ENCODE measurements at places on chromosomes 5 and 9.

DNA sequence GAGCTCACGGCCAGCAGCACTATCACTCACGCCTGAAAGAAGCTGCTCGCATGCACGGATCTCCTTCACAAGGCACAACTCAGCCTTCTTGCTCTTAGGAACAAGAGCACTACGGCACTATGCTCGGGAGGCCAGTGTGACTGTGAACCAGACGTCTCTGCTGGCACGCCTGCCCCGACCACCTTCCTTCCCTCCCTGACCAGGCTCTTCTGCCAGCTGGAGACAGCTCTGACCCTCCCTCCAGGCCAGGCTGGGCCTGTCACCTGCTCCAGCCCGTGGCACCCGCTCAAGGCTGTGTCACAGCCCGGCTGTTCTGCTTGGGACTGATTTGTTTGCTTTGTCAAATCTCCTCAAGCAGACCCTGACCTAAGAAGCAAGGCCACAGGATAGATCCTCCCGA is 7.0 kb downstream of the TBC1D9B start:
- no peak for DNase-seq

DNA sequence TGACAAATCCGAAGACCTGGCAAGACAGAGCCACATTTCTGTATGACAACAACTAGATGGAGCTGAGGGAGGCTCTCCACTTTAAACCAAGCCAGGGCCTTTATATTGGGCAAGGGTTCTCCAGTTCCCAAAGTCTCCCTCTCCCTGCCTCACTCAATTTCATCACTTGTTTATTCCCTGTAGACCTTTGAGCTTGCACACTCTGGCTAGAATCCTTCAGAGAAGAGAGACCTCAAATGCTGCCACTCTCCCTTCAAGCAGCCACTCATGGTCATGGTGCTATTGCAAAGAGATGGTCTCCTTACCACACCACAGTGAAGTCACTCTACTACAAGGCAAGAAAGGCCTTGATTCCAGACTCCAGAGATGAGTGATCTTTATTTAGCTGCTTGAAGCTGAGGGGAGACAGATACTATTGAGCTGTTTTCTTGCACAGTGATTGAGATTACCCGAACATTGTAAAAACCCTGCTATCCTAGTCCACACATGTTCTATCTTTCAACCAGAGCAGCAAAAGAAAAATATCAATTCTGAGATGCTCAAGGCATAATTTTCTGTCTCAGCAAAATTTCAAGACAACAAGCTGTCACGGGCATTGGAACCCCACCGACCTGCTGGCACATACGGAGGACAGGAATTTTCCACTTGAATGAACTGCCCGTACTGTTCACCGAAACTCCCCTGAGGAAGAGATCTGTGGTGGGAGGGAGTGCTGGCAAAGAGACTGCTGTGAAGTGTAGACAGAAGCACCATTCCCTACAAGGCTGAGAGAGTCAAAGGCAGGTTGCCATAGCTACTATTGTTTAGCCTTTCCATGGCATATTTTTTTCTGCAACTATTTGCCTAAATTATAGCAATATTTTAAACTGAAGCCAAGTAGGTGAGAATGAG is 81.1 kb downstream of the CDO1 start:
- no peak for DNase-seq

GRCh38 chr5:100546001-100546400 is 10.8 kb downstream of the FAM174A start:
- DNase-seq = no peak

- no peak for DNase-seq
Observed at GRCh38 chr5:52665559-52665958, 122.2 kb upstream of the ITGA1 start.

DNA sequence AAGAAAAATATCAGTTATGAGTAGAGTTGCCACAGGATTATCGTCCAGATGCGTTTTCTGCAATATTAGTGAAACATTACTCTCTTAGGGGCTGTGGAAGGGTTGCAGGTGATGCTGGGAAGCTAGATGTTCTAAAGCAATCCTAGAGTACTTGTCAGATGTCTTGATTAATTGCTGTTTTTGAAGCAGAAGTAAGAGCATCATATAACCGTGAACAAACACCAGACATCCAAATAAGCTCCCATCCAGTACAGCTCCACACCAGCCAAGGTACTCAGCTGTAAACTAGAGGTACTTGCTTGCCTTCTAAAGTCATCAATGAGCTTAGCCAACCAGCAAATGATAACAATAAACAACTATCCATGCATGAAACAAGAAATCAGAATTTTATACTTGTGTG is 131.1 kb downstream of the ST8SIA4 start:
- DNase-seq = no peak

DNA sequence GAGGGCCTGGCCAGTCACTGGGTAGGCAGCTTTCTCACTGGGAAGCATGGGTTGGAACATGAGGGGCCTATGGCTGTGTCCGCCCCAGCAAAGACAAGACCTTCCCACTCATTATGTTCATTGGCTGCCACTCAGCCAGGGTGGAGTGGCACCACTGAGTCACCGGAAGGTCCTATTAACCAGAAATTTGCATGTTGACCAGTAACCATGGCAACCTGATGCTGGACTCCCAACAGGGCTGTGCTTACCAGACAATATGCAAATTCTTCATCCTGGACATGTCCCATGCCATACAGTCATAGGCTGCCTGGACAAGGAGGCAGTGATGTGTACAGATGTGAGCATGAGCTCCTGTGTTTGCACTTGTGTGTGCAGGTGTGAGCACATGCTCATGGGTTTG is 66.7 kb downstream of the PSD2 start:
- no peak for DNase-seq

DNA sequence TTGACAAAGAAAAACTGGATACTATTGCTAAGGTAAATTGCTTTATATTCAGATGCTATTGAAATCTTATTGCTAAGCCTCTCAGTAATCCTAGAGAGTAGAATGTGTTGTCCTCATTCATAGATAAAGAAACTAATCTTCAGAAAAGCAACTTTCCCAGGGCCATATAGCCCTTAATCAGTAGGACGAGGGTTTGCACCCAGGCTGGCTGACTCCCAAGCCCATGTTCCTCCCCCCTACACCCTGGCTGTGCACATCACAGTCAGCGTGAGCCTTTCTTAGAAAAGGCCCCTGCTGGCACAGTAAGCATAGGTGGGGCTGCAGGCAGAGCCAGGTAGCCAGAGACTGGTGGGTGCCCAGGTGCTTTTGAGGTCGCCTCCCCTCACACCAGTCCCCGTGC is 15.8 kb upstream of the GLIPR2 start:
- no peak for DNase-seq

DNA sequence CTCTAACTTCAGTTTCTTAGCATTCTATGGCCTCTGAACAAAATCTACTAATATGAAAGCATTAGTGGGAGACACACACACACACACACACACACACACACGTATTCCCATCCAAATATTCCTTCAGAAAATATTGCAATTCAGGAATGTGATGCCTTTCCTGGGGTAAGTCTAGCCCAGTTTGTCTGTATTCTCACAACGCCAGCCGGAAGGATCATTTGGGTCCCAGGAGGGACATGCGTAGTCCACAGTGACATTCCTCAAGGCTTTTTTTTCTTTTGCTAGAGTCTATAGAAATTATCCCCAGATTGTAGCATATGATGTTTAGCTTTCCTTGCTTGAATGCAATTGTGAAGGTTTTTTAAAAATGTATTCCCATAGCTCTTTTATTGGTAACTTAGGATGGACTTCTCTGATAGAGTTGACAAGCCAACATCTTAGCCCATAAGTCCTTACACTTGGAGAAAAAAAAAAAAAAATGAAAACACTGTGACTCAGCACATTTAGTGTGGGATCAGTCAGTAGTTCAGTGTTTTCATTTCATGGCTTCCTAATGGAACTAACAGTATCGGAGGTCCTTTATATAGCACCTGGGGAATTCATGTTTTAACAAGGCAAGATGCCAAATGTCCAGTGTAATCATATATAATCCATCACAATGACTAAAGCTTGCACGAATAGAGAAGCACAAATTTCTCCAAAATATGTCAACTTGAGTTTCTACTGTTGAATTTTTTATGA is 316.5 kb downstream of the DIRAS2 start:
- no peak for DNase-seq

- DNase-seq = no peak
Observed at GRCh38 chr5:140549237-140550144, 2.0 kb downstream of the EIF4EBP3 start.

DNA sequence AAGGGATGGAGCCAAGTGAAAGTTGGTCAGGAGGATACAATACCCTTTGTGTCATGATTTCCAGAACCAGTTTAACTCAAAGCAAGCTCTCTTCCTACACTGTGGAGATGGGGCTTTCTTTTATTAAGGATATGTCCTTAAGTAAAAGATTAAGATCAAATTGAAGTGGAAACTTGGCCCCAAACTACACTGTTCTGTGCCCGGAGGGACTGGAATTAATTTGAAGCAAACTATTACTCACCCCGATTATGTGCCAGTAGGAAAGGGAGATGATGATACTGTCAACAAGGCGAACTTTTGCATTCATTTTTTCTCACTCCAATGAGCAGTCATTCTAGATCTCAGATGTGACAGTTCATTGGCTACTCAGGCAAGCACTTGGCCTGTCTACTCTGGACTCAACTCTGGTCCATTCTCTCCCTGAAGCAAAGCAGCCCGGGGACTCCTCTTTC is 186.7 kb downstream of the NTRK2 start:
- no peak for DNase-seq

- DNase-seq = no peak
Observed at GRCh38 chr9:125674981-125675973, 31.7 kb downstream of the MAPKAP1 start.

- DNase-seq = no peak
Observed at GRCh38 chr9:127283917-127284497, 19.4 kb downstream of the GARNL3 start.

- DNase-seq = no peak
Observed at GRCh38 chr9:106761493-106761892, 101.5 kb upstream of the ZNF462 start.

DNA sequence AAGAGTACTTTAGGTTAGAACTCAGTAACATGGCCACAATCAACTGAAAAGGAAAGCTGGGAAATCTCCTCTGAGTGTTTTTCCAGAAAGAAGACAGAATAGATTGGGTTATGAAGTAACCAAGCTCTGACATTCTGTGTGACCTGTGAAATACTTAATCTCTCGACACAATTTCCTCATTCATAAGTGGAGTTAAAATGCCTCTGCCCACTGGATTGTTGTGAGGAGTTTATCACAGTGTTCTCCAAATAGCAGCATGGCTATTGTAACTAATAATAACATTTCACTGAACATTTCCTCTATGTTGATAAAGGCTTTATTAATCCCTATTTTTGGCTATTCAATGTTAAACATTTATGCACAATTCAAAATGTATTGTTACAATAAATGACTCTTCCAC is 311.0 kb downstream of the GABRB2 start:
- DNase-seq = no peak

GRCh38 chr9:113501129-113501686 is 37.7 kb downstream of the RGS3 start:
- DNase-seq = no peak

GRCh38 chr5:50856401-50857119 is 190.1 kb downstream of the PARP8 start:
- no peak for DNase-seq

DNA sequence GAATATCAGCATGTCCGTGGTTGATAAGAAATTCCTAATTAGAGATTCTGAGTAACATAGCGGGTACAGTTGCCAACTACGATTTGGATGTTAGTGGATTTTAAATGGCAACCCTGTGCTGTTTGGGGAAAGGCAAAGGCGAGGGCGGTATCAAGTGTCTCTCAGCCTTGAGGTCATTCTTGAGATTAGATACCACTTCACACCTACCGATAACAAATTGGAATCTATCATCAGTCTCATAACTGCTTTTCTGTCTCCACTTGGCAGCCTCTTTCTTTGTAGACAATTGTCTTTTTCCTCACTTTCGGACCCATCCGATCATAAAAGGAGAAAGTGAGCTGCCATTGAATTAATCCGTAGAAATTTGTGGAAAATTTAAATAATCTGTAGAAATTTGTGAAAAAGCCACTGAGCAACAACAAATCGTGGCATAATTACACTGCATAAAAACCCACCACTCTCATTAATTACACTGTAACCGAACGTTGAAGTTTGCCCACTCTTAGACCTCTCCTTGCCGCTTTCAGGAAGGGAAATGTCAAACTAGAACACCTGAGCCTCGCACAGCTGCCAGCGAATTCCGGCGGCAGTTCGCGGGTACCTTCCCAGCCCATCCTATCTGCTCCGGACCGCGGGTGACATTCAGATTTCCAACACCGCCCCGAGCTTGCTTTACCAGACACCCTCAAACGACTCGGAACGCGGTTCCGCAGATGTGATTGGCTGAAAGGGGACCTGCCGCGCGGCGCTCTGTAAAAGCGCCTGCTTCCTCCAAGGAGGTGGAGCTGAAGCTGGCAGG is 849 bp upstream of the RGMB start:
- DNase-seq = peak; percentile 41

- DNase-seq = peak; percentile 84
Observed at GRCh38 chr9:89602978-89603766, 1.6 kb upstream of the GADD45G start.

- no peak for DNase-seq
Observed at GRCh38 chr5:3181671-3182070, 414.0 kb upstream of the IRX1 start.

DNA sequence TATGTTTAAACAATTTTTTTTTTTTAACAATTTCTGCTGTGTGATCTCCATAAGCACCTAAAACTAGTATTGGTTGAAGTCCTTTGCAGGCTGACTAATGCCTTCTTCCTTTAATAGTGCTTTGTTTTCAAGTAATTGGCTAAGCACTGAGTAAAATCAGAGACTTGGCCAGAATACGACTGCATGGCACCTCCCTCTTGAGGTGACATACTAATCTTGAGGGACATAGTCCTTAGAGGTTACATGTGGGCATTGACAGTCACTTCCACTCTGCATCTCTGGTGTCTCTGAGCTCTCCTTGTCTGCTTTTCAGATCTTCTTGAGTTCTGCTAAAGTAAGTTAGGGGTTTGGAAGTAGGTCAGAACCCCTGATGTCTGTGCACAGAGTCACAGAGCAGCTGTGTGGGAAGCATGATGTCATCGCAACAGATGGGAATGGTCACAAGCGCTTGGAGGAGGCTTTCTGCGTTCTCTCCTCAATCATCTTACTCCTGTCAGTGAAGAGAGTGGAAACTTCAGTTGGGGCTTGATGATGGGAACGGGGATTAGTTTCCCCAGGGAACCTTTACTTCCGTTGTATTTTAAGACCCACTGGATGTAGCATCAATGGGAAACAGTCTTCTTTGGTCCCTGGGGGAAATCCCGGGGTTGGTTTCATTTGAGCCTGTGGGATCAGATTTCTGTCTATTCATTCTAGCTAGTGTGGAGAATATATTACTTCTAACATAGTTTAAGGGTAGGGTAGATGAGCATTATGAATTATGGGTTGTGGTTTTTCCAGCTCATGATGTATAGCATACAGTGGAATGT is 136.9 kb downstream of the ARHGAP26 start:
- DNase-seq = no peak

GRCh38 chr5:61402244-61402823 is 70.3 kb downstream of the ZSWIM6 start:
- no peak for DNase-seq

GRCh38 chr9:86021166-86021565 is 78.2 kb downstream of the GOLM1 start:
- no peak for DNase-seq

Data from CD4-positive, alpha-beta T cell (primary cell).